ENCODE measurements at places on chromosomes 3 and 15.

GRCh38 chr3:24135280-24135679, 190.2 kb downstream of the NR1D2 start:
- no peak for DNase-seq

DNA sequence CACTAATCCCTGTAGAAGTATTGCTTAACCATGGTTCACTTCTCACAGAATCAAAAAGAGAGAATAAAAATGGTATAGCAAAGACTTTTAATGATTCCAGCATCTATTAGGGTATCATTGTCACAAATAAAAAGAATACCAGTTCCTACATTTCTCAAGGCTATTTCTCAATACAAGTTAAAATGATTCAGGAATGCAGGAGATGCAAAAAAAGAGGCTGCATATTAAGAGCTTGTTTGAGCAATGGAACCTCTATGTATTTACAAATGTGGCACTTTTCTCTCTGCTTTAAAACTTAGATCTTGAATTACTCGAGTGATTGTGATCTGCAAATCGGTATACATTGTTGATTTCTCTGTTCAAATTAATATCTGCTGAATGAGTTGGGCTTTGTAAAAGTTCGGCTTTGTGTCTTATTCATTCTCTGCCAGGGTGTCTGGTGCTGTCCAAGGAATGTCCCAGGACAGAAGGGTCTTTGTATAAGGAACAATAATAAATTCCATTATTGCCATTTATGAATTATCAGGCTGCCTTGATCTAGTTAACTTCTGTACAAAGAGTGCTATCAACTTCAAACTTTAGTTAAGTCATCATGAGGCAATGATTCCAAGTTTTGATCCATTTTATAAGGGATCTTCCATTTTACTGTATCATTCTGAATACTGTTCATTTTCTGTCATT, 364.2 kb downstream of the RBMS3 start:
- no peak for DNase-seq

DNA sequence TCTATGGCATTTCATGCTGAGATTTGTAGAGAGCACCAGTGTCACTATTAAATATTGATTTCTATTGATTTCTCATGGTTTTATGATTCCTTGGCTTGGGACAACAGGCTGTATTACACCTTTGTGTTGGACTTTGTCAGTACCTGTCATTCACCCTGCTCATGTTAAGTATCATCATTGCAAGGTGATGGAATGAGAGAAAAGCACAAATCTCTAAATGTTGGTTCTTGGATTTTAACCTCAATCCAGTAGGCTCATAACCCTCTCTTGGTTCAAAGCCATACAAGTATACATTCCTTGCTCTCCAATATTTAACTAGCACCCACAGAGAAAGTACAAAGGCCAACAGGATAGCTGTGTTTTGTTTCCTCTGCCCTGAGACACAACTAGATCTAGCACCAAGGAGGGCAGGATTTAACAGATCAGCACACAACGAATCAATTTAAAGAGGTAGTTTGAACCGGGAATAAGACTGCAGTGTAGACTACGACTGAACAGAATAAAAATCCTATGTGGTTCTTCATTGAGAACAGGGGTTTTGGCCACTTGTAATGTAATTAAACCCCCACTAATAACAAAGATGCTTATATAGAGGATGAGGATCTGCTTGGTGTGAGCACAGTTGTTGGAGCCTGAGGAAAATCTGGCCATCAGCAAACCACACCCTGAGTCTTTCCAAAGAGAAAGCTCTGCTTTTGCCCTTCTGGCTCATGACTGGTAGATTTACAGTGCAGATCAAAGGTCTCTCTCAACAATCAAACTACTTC, 78.0 kb upstream of the TNFSF10 start:
- DNase-seq: no peak

DNA sequence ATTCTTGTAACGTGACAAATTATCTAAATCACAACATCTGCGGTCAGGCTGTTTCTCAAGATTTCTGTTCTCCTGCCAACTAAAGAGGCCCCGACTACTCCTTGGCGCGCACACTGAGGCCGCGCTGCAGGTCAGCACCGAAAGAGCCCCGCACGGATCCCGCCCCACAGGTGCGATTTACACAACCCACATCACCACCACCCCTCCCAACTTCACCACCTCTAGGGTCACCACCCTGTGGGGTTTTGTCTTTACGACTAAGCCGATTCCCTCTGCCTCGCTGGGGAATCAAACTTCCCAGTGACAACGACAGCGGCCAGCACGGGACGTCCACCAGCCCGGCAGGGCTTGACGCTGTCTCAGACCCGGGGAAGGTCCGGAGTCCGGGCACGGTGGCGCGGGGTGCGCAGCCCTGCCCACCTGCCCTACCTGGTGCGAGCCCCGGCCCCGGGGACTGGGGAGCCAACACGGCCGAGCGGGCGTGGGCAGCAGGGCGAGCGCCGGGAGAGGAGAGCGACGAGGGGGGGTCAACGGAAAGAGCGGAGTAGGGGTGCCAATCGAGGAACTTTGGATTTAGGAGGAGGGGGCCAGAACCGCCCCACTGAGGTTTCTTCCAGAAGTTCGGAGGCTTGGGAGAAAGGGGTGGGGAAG, 764 bp downstream of the UACA start:
- no peak for DNase-seq

DNA sequence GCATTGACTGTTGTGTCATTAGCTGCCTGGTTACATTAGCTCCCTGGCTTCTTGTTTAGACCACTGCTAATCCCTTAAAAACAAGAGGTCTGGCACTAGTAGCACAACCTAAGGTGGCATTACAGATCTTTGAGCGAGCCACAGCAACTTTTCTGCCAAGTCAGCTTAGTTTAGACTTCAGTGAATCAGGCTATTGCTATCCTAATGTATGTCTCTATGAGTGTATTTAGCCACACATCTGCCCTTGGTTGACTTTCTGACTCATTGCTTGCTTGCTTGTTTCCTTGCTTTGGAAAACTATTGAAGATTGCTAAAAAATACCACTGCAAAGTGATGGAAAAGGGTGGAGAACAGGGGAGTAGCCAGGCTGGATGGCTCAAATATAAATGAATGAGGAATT, 50.2 kb downstream of the CHP1 start:
- DNase-seq: no peak

- DNase-seq: no peak
Observed at GRCh38 chr3:33941804-33942203, 143.4 kb downstream of the PDCD6IP start.

- DNase-seq: no peak
Observed at GRCh38 chr3:105397974-105398373, 31.3 kb downstream of the ALCAM start.

DNA sequence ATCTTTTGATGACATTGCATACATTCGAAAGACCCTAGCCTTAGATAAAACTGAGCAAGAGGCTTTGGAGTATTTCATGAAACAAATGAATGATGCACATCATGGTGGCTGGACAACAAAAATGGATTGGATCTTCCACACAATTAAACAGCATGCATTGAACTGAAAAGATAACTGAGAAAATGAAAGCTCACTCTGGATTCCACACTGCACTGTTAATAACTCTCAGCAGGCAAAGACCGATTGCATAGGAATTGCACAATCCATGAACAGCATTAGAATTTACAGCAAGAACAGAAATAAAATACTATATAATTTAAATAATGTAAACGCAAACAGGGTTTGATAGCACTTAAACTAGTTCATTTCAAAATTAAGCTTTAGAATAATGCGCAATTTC, 16.7 kb downstream of the KCNMB3 start:
- no peak for DNase-seq

DNA sequence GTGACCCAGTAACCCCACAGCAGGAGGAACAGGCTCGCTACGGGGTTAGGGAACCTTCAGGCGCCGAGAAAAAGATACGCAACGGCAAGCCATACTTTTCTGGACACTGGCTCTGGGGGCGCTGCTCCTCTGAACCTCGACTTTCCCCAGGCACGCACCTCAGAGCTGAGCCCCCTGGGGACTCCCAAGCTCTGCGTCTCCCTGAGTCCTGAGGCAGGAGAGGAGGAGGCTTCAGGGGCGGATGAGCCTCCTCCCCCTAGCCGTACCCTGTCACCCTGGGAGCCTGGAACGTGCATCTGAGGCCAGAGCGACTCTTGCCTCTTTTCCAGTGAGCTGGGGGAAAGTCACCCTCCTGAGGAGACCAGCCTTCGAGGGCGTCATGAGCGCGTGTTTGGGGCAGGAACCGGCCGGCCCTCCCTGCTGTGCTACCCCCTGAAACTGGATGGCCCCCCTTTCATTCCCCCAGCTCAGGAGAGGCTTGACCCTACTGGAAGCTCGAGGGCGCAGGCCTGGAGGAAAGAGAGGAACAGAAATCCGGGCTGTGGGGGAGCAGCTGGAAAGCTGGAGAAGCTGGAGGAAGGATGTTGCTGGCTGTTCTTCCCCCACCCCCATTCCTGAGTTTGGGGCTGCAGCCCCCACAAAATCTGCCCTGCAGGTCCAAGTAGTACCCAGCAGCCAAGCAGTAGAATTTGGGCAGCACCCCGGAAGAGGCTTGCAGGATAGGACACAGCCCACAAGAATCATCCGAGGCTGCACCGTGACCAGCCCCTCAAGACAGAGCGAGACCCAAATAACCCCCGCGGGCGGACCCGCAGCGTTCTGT, 25.1 kb upstream of the POLG start:
- no peak for DNase-seq

- no peak for DNase-seq
Observed at GRCh38 chr3:24272875-24273274, 221.8 kb downstream of the THRB start.

- no peak for DNase-seq
Observed at GRCh38 chr15:60076045-60076444, 71.9 kb downstream of the FOXB1 start.

GRCh38 chr3:190514413-190515153, 698 bp downstream of the IL1RAP start:
- no peak for DNase-seq

DNA sequence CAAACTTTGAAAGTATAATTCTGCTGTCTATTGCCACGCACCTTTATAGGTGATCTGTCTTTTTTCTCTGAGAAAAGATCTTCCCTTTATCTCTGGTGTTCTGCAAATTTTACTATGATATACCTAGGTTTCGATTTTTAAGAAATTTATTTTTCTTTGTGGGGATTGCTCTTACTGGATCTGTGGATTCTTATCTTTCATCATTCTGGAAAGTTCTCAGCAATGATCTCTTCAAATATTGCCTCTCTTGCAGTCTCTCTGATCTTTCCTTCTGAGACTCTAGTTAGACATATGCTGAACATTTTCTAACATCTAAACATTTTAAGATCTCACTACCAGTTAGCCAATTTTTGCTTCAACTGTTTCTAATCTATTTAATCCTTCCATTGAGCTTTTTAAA, 47.0 kb upstream of the ATOSA start:
- DNase-seq: no peak
